Activated CD8-positive, alpha-beta memory T cell treated with anti-CD3 and anti-CD28 coated beads for 48 hours (primary cell): ENCODE measurements at places on chromosomes 3 and 15.

DNA sequence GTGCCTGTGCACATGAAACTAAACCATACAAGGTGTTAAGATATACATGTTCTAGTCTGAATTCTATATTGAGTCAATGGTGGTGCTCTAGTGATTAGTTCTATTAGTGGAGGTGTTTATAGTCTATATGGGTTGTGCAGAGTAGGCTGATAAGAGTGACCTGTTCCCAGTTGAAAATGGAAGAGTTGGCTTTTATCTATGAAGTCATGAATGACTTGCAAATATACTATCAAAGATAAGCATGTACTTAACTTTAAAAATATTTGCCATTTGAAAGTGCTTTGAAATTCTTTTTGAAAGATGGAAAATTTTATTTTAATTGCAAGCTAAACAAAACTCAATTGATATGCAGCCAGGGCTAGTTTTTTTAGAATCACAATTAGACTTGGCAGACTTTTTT lies 150.6 kb upstream of the SGO1 start:
- DNase-seq: no peak

- DNase-seq: no peak
Observed at GRCh38 chr15:88989578-88989977, 76.4 kb upstream of the MFGE8 start.

DNA sequence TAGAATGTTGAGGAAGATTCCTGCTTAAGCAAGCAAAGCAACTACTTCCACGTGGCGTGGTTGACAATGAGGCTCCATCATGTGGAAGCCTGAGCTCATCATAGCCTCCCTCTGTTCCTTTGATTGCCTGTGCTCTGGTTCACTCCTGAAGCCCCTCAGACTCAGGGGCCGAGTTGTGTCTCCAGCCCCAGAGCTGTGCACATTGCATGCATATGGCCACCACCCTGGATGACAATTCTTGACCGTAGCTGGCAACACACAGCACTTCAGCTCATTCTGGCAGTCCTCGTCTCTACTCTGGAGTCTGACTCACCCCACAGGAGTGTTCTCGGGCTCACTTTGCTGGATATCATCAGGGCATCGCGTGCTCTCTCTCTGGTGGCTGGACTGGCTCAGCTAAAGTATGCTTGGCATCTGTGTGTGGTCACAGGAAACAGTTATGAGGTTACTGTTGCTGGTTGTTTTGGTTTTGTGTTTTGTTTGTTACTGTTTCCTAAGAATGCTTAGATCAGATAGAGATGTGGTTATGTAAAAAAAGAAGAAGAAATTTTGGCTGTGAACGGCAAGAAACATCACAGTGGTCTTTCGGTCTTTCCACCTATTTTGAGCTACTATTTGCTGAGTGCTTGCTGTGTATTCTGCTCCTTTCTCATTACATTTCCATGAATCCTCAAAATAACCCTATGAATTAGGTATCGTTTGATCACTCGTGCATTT lies 41.6 kb upstream of the MRPS22 start:
- DNase-seq: no peak

- no peak for DNase-seq
Observed at GRCh38 chr3:128620268-128620691, 30.3 kb downstream of the RPN1 start.

DNA sequence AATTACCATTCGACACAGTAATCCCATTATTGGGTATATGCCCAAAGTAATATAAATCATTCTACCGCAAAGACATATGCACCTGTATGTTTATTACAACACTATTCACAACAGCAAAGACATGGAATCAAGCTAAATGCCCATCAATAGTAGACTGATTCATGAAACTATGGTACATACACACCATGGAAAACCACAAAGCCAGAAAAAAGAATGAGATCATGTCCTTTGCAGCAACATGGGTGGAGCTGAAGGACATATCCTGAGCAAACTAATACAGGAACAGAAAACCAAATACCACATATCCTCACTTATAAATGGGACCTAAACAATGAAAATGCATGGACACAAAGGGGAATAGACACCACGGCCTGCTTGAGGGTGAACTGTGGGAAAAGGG lies 11.1 kb upstream of the MCF2L2 start:
- DNase-seq: no peak

- no peak for DNase-seq
Observed at GRCh38 chr15:87031540-87032230, 952.0 kb downstream of the AGBL1 start.

DNA sequence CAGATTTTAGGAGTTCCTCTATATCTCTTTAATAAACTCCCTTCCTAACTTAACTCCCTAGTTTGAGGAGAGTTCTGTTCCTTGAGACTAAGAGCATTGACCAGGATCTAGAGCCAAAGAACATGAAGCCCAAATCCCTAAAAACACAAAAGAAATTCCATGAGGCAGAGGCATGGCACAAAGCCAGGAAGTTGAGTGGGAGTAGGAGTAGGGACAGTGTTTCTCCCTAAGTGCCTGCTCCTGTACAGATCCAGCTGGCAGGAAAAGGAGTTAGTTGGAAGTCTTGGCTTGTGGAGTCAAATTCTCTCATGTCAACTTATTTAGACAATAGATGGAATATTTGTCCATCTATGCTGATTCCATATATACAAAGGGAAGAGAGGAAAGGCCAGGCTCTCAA lies 11.4 kb downstream of the ACTC1 start:
- no peak for DNase-seq

DNA sequence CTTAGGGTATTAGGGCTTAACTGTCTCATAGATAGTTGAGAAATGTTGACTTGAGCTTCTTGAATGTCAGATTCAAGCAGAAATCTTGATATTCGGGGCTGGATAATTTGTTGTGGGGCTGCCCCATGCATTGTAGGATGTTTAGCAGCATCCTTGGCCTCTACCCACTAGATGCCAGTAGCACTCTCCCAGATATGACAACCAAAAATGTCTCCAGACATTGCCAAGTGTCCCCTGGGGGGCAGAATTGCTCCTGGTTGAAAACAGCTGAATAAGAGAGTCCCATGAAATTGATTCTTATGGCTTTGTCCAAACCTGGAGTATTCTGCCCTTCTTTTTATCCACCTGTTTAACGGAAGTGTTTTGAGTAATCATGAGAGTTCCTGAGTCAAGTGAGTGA lies 15.9 kb upstream of the LCMT2 start:
- DNase-seq: no peak
